ENCODE measurements at places on chromosomes 11 and 22.

GRCh38 chr11:64225608-64226506 is at the start of the genes NUDT22 and TRPT1:
NUDT22 (plus strand) TSS chr11:64226274; CDS start chr11:64226653, 379 bp downstream.
TRPT1 (minus strand) TSS chr11:64226186; CDS start chr11:64225860, 326 bp downstream.
- peak; percentile 74 for DNase-seq

DNA sequence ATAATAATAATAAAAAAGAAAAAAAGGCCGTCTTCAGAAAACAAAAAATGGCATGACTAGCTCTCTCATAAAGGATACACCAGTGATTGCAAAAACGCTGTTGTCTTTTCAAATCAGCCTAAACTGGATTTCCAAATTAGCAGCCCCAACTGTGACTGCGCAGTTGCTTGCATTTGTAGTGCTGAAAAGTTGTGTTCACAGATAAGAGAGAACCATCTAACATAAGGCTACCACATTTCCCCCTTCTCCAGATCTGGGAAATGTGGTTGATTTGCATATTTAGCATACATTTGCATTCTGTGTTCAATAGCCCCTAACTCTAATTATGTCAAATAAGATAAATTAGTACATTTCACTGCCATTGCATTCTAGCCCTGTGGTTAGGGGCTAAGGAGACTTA is 650.7 kb downstream of the OPCML start:
- no peak for DNase-seq

GRCh38 chr11:107962181-107962580 is 33.9 kb downstream of the RAB39A start:
- DNase-seq, result no peak

DNA sequence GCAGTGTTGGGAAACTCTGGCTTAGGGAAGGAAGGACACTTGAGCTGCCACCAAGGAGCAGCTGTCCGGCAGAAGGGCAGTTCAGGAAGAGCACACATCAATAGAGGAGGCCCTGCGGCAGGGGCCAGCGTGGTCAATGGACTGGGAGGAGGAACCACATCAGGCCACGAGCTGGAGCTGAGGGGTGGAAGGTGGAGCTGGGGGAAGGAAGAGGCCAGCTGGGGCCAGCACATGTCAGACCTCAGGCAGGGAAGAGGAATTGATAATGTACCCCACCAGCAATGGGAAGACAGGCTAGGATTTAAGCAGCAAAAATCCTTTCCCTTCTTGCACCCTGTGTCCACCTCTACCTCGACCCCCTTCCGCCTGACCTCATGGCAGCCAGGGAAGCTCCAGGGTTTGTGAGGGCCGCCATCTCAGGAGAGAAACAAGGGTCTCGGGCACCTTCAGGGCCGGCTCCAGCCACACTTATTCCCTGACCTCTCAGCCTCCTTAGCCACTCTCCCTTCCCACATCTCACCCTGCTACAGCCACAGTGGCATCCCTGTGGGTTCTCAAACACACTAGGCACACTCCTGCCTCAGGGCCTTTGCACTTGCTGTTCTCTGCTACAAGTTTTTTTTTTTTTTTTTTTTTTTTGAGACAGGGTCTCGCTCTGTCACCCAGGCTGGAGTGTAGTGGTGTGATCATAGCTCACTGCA is 157.8 kb upstream of the GRK3 start:
- DNase-seq, result peak; percentile 23

DNA sequence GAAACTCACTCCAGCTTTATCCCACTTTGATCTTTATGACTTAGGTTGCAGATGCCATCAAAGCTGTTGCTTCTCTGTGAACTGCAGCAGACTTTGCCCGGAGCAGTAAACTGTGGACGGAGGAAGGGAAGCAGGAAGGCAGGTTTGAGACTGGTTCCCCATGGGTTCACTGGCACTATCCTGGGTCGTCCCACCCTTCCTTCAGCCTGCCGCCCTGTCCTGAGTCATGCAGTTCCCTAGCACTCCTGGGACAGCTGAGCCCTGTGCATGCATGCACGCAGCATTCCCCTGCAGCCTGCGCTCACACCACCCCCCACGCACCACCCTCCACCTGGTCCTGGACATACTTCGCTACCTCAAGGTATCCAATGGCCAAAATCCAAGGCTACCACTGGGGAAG is 23.5 kb upstream of the P2RY2 start:
- no peak for DNase-seq

GRCh38 chr11:96213500-96213899 is 129.5 kb downstream of the MAML2 start:
- no peak for DNase-seq

DNA sequence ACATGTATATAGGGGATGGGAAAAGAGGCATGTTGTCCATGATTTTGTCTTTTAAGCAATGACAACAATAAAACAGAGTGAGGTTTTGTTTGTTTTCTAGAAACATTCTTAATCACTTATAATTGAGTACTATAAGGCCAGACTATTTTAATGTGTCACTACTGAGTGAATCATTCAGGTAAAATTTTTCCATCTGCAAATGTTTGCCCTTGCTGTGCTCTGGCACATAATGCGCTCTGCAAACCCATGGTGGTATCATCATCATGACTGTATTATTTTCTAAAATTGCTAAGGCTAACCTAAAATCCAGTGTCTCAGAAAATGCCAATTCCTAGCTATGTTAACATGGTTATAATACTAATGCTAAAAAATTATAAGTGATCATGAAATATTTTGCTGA is 261.2 kb downstream of the CADM1 start:
- DNase-seq, result no peak

DNA sequence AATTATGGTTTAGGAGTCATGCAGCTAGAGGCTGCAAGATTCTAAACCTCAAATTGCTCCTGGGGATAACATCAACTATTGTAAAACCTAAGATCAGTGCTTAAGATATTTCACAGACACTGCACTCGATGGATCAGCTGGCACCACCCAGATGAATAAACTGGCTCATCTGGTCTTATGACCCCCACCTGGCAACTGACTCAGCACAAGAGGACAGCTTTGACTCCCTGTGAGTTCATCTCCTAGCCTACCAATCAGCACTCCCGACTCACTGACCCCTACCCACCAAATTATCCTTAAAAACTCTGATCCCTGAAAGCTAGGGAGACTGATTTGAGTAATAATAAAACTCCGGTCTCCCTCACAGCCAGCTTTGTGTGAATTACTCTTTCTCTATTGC is 782 bp upstream of the TTC12 start:
- no peak for DNase-seq

DNA sequence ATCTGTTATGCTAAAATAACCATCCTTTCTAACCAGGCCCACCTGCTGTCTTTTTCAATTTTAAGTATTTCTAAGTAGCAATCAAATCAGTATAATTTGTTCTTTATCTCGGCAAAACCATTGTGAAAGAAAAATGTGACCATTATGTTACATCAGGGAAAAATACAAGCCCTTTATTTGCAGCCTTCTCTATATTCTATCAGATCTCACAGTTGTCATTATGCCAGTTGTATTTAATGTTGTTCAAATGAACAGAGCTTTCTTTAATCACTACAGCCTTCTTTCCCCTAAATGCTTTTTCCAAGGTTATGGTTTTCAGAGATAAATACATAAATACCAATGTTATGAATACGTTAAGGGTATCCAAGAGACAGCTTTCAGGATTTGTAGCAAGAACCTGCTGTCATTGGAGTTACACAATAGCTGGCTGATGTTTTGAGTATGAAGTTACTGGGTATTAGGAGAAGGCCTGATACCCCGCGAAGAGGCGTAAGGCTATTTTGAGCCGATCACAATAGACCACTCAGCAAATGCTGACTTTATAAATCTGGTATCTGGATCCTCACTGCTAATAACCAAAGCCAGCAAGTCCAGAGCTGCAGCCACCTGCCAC is 406.3 kb downstream of the CADM1 start:
- DNase-seq, result peak; percentile 56

- no peak for DNase-seq
These were observed 67.3 kb downstream of the PTPRJ start for GRCh38 chr11:48047616-48048015.

GRCh38 chr11:19683862-19684491 is 28.7 kb upstream of the NAV2 start:
- DNase-seq, result no peak

DNA sequence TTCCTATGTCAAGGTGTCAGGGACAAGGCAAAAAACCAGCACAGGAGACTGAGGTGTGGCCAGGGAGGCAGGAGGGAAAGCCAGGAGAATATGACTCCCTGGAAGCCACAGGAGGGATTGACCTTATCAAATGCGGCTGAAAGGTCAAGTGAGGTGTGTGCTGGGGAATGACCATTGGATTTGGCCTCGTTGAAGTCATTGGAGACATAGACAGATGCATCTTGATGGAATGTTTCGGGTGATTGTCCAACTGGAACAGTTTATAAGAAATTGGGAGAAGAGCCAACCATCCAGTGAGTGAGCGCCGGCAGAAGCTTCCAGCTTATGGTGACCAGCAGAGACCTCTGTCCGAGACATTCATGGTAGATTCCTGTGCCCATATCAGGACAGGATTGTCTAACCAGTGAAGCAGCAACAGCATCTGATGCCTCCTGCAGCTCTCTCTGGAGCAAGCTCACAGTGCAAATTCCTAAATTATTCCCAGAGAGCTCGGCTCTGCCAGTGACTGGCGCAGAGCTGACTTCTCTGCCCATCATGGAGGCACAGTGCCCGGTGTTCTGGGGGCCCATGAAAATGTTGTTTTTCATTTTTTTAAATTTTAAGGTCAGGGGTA is 95.4 kb downstream of the MYO18B start:
- DNase-seq, result no peak
